Glomerular endothelial cell (primary cell): ENCODE measurements at places on chromosomes 7 and 10. TPM values are rescaled to one million over a fixed set of nuclear protein-coding genes. Genes with fewer than 3 reads are reported as not detected.

DNA sequence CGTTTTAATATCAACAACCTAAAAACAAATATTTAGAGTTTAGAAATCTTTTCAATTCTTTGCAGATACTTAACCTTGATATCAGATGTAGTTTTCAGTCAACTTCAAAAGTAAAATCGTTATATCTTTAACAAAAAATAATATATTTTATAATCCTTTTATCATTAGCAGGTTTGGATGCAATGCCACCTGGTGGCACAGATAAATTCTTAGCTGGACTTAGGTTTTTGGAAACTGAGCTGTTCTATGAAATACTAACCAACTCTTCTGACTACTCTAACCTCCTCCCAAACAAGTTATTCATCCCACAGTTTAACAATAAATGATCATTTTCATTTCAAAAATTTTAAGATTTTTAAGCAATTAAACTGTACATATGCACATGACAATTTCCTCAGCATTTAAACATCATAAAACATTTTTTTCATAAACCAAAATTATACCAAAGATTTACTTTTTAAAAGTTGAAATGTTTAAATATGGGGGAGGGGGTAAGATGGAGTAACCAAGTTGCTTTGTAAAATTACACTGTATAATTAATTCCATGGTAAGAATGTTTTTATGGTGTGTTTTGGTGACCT lies 56.9 kb downstream of the HIBADH start:
- DNase-seq: peak; percentile 31

DNA sequence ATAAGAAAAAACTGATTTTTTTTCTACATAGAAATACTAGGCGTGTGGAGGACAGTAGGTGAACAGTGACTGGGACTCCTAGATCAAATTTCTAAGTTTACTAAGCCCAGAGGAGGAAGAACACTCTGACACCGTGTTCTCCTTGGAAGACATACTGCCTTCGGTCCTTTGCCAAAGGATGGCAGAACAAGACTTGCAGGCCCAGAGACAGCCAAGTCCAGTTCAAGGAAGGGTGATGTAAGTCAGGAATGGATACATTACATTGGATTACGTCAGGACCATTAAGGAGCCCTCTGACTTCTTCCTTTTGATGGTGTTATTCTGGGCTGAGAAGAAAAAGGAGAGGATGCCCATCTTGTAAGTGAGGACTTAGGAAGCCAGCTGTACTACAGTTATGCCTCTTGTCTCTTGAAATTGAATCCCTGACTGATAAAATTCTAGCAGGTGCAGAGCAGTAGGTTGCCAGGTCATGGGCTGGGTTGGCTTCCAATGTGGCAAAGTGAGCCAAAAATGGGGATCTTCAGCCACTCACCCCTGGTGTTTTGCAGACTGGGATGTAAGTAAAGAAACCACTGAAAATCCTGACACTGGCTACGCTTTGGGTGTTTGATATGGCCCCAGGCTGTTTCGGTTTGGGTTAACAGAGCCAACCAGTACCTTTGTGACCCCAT lies 45.1 kb downstream of the RELN start:
- DNase-seq: no peak

Gene AKR1C8
- total RNA-seq: not detected in 2 replicates

- peak; percentile 92 for DNase-seq
Observed at GRCh38 chr7:129969881-129970446, 17.2 kb upstream of the UBE2H start.

Gene CFAP70
- total RNA-seq: 0.39 and 0.41 TPM in 2 replicates

GRCh38 chr7:5282543-5283316 lies at the start of gene SLC29A4:
Gene SLC29A4, plus strand, starts transcription at chr7:5282943. Its CDS starts 4,874 bp downstream, at chr7:5287817.
- no peak for DNase-seq

- DNase-seq: no peak
Observed at GRCh38 chr7:30977896-30978564, 14.3 kb downstream of the GHRHR start.

Gene HDAC9
- 24.7 and 27.5 TPM in 2 replicates for total RNA-seq

DNA sequence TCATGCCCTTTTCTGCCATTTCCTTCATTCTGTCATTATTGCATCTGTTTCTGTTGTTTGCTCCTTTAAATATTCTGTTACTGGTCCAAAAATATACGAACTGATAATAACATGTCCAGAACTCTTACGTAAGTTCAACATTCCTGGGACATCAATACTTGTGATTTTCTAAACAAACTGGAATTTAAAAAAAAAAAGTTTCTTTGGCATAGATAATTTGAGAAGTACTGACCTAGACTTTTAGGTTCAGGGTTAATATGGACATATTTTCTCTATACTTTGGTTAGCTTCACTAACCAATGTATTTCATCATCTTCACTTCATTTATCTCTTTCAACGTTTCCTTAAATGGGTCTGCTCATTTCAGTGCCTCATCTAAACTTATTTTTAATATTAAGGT lies 147.3 kb downstream of the JMJD1C start:
- DNase-seq: no peak

- DNase-seq: no peak
Observed at GRCh38 chr7:44378744-44379143, 53.4 kb upstream of the CAMK2B start.

Gene MPP7
- 0.34 and 0.35 TPM in 2 replicates for total RNA-seq

GRCh38 chr7:68676813-68677535 lies 921.3 kb upstream of the AUTS2 start:
- no peak for DNase-seq

Gene ZNF33A
- total RNA-seq: 10.6 and 12.0 TPM in 2 replicates

Gene USP6NL
- total RNA-seq: 19.3 and 24.3 TPM in 2 replicates

GRCh38 chr7:150610233-150610632 lies 22.0 kb downstream of the GIMAP6 start:
- no peak for DNase-seq
